ENCODE measurements at places on chromosomes 11 and 22.

- DNase-seq = no peak
These were observed 6.6 kb downstream of the PLEKHB1 start for GRCh38 chr11:73652856-73653559.

DNA sequence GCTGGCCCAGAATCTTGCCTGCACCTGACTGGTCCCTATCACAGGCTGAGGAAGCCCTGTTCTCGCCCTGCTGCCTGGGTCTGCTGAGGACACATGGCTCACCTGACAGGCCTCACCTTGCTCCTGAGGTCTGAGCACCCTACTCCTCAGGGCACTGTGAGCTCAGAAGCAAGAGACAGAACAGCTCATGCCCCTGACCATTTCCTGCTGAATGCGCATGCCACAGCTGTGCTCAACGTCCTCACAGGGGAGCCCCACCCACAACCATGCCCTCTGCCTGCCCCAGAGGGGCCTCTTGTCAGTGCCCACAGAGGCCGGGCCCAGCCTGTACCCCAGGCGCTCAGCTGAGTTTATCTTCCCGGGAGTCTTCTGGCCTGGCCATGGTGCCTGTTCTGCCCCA, 2.8 kb upstream of the TSPO start:
- DNase-seq = no peak

DNA sequence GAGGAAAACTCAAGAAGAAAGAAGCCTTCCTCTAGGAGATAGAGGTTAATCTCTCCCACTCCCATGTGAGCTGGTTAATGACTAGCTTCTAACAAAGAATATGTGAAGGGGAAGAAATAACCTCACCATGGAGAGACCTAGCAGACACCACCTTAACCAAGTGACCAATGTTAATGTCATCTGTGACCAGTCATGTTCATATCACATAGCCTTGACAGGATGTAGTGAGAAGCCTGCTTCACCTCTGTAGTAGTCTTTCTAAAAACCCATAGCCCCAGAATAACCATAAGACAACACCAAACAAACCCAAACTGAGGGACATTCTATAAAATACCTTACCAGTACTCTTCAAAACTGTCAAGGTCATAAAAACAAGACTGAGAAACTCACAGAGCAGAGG, 21.5 kb upstream of the POU2AF1 start:
- DNase-seq = no peak

GRCh38 chr11:67174311-67174710, 55.2 kb downstream of the KDM2A start:
- no peak for DNase-seq

DNA sequence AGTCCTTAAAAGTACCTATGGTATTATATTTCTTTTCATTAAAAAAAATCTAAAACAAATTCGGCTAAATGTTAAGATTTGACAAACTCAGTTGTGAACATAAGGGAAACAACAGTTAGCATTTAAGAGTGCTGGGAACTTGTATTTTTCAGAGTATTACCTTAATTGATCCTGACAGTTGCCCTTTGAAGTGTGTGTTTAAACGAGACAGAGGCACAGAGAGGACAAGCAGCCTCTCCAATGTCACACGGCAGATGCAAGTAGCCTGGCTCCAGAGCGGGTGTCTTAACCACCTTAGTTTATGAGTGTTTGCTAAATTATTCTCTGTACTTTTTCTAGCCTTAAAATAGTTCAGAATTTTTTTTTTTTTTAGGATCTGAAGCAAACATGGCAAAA, 80.9 kb downstream of the TIMP3 start:
- no peak for DNase-seq

- no peak for DNase-seq
These were observed 97.9 kb downstream of the CWF19L2 start for GRCh38 chr11:107359701-107360100.

- DNase-seq = no peak
These were observed 10.7 kb downstream of the CECR2 start for GRCh38 chr22:17379944-17380343.

DNA sequence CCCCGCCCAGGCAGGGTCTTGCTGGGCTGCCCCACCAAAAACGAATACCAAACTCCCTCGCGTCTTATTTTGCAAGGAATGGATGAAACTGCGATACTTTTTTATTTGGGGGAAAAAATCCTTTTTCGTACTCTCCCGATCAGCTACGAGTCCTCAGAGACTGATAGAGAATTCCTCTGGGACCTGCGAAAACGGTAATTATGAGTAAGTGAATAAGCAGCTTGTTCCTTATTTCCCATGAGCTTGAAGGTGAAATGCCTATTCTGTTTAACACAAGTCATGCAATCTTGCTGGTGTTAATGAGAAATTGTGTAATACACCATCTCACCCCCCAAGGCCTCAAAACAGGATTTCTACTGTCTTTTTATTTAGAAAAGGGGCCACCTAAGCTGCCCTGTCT, 5.5 kb downstream of the GRK3 start:
- DNase-seq = no peak

GRCh38 chr11:47001781-47002181, 65.2 kb downstream of the CSTPP1 start:
- DNase-seq = no peak

GRCh38 chr22:39240831-39241793, 3.7 kb downstream of the PDGFB start:
- DNase-seq = no peak

DNA sequence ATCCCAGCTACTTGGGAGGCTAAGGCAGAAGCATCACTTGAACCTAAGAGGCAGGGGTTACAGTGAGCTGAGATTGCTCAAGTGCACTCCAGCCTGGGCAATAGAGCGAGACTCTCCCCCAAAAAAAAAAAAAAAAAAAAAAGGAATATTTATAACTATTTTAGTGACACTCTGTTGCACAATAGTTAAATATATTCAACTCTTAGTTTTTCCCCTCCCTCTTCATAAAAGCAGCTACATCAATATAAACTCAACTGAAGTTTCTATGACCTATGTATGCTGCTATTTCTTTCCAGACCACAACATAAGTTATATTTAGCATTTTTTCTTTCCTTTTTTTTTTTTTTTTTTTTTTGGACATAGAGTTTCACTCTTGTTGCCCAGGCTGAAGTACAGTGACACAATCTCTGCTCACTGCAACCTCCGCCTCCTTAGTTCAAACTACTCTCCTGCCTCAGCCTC, 19.2 kb downstream of the CELF1 start:
- no peak for DNase-seq

- DNase-seq = peak; percentile 86
These were observed at the start of gene ARL2 for GRCh38 chr11:65013888-65014725. ARL2 (plus strand) TSS chr11:65014160; CDS start chr11:65014208, 48 bp downstream.

DNA sequence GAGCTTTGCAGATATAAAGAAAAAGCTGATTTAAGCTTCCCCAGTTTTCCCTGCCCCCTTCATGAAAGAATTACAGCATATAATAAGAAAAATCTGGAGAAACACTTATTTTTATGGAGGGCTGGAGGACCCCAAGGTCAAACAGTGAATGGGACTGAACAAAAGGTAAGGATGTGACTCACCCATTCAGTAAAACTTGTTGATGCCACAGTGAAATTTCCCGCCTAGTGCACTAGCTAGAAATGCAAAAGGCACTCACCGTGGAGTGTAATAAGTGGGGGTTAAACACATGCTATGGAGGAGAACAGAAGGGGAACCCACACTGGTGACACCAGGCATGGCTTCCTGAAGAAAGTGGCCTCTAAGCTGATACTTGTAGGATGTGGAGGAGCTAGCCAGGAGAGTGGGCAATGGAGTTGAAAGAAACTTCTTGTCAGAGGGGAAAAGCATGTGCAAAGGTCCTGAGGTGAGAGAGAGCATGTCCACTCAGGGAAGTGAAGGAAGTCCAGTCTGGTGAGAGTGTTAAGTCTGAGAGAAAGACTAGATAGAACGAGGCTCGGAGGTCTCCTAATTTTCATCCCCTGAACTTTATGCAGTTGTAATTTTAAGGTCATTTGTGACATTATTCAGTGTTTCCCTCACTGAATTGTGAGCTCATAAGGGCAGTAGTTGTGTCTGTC, 77.1 kb downstream of the MIAT start:
- no peak for DNase-seq
